ENCODE measurements at places on chromosomes 3 and 15.

- no peak for DNase-seq
These were observed 899.8 kb downstream of the MCTP2 start for GRCh38 chr15:95131131-95131556.

GRCh38 chr3:33071946-33072345, 25.0 kb downstream of the GLB1 start:
- DNase-seq: no peak

DNA sequence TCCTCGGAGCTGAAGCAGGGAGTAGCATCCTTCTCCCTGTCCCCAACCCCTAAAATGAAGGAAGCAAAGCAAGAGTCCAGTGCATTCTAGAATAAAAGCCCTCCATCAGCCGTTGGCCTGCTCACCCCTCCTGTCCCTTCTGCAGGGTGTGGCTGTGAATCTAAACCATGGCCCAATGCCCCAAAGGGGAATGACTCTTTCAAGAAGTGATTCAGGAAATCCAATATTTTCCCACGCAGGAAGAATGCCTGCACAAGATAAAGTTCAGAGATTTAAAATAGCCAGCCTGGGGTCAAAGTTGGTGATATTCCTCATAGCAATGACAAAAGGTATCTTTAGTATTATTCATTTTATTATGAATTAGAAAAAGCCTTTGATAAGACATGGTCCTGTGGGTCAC, 38.5 kb downstream of the SLCO2A1 start:
- DNase-seq: no peak

- DNase-seq: no peak
These were observed 25.1 kb upstream of the POLG start for GRCh38 chr15:89359471-89360293.

GRCh38 chr3:66196633-66197032, 24.2 kb upstream of the SLC25A26 start:
- no peak for DNase-seq

DNA sequence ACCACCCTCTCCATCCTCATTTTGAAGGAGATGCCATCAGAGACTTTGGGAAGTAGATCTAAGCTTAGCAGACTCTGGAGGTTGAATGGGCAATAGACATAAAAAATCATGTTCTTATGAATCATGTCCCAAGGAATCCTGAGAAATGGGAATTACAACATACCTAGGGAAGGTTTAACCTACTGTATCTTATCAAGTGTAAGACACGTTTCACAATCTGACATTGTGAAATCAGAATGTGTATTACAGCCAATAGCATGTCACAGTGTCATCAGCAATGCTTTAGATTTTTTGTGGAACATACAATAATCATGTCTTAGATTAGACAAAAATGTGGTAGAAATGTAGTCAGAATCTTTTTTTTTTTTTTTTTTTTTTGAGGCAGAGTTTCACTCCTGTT, 332.4 kb upstream of the TLE3 start:
- peak; percentile 76 for DNase-seq

GRCh38 chr15:57537488-57538264, 54.0 kb upstream of the MYZAP start:
- DNase-seq: no peak

GRCh38 chr3:9347081-9347480, 15.8 kb upstream of the THUMPD3 start:
- DNase-seq: no peak

DNA sequence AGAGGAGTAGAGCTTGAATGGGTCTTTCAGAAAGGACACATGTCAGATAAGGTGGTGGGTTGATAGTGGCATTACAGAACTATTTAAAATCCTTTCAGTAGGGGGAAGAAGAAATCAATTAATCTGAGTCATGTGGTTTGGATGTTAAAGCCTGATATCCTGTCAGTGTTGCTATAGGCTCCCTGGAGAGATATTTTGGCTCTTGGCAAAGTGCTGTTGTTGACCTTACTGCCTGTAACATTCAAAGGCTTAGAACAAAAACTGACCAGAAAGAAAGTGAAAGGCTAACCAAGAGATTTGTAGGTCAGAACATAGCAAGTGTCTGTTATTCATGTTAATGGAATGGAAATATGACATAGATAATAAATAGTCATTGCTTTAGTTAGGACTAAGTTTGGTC, 552.9 kb downstream of the DIPK2A start:
- no peak for DNase-seq

DNA sequence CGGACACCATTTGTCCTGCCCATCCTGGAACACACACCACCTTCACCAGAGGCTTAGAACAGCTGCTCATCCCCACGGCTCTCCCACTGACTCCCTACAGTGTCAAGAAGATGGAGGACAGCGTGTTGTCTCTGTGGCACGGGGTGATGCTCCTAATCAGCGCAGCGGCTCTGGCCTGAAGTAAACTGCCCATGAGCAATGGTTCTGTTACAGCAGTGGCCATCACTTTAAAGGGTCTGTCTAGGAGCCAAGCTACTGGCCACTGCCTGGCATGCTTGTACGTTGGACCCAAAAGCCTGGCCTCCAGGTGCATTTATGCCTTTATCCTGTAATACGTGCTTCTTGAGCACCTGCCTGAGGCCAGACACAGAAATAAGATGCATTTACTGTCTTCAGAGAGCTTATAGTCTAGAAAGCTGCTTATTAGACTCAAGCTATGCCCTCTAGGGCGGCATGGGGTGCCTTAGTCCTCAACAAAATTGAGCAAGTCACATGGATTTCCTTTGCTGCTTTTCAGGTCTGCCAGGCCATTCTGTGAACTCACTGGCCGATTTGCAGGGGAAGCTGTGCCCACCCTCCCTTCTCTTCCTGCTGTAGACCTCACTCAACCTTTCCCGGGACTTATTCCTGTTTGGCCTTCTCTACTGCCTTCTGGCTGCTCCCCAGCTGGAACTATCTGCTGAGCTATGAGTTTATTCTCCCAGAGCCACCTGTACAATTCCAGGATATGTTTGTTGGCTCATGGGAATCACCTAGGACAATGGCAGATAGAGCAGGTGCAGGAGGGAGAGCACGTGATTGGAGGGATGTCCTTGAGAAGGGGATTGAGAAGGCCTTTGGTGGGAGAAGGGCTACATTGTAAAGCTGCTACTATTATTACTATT, 51.9 kb downstream of the STARD5 start:
- DNase-seq: no peak

DNA sequence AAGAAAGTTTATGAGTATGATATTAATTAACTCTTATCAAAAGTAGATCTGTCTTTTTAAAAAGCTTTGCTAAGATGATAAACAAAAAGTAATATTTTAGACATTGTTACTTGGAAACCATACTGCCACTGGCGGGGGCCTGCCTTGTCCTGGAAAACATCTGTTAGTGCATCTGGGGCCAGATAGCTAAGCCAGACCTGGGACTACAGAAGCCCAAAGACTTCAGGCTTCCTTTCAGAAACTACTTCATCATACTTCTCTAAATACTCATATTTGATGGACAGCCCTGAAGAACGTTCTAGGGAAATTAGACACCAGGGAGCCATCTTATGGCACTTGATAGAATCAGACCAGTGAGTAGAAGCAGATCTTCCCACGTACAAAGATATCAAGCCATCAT, 795.4 kb upstream of the SEMA6D start:
- DNase-seq: no peak

DNA sequence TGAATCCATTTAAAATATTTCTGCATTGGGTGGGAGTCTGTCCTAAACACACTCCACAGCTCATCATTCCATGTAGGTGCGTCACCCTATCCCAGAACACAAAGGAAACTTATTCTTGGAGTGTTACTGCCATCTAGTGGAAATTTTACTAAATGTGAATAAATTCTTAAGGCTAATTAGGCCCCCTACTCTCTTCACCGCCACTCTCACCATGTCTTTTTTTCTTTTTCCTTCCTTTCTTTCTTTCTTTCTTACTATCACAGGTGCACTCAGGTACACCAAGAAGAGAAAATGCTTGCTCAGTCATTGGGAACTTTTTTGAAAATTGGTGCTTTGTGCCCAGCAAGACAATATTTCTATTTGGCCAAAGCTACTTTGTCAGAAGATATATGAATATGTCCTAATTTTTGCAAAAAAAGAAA, 26.4 kb upstream of the ATP8B4 start:
- peak; percentile 77 for DNase-seq

DNA sequence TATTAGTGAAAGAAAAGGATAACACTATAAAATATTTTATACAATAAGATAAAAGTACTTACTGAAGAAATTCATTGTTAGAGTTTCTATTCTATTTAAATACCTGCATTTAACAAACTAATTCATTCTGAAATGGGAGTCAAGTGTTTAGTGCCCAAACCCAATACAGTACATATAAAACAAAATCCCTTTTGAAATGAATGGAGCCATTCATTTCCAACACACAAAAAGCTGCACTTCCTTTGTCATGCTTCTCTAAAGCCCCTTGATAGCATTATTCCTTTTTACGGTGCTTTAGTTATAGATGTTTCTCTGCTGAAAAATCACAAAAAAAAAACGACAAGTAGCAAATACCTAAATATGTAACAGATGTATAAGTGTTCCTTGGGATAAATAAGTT, 596.3 kb downstream of the ZIC1 start:
- DNase-seq: no peak

- DNase-seq: no peak
These were observed 306.7 kb upstream of the TBC1D5 start for GRCh38 chr3:18049096-18049495.

GRCh38 chr3:99929745-99930139, 112.1 kb downstream of the CMSS1 start:
- DNase-seq: no peak

- DNase-seq: no peak
These were observed 299.9 kb downstream of the SLC9A9 start for GRCh38 chr3:143548393-143548792.

GRCh38 chr3:116057400-116058006, 387.8 kb downstream of the LSAMP start:
- no peak for DNase-seq

DNA sequence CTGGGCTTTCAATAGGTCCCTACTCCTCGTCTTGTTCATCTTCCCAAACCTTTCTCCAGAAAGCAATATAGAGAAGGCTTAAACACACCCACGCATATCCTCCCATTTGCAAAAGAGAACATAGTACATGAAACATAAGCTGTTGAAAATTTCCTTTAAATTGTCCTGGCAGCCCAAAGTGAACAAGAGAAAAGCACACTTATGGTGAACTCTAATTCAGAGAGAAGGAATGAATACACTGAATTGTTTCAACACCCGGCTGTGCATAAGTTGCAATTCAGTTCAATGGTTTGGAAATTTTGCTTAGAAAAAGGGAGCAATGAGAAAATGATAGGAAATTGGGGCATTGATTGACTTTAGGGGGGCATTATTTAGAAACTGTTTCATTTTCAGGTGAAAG, 202.6 kb downstream of the TIGIT start:
- DNase-seq: no peak

GRCh38 chr15:79160211-79160610, 69.6 kb upstream of the RASGRF1 start:
- no peak for DNase-seq

DNA sequence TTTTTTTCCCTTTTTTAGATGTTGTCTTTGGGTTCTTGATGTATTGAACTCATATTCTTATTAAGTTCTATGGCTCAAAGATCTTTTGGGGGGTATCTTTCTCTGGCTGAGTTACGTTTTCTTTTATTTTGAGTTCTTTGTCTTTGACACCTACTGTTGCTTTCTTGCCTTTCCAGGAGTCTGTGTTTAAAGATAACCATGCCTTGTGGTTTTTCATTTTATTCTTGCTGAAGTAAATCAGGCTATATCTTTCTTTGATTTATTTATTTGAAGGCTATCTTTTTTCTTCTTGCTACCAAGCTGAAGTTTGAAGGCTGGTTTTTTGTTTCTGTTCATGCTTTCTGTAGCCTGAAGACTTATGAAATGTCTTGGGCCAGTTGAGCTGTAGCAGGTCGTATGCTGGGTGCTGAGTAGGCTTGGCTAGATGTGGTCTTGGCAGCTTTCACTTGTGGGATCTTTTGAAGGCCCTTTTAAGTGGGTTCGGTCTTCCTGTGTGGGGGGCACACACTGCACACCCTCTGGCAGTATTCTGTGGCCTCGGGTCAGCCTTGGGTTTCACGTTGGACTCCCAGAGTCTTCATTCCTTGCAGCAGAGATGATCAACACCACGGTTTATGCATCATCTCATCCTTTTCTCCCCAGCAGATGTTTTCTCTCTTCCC, 17.5 kb downstream of the SLCO3A1 start:
- DNase-seq: no peak

- DNase-seq: no peak
These were observed 42.4 kb downstream of the CHAC1 start for GRCh38 chr15:40995656-40996055.

DNA sequence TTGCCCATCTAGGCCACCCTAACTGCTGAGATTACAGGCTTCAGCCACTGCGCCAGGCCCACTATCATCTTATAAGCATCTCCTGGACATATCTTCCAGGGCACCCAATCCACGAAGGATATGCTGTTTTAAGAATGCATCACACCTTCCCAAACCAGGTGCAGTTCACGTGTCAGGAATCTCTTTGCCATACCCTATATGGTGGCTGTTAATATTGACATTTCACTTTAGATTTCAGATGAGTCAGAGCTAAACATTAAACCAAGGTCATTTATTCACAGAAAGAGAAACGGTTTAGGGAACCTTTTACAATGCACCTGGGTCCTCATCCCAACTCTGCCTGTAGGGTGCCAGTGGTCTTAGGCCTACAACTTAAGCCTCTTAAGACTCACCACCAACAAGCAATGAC, 85.7 kb downstream of the TBL1XR1 start:
- DNase-seq: no peak

DNA sequence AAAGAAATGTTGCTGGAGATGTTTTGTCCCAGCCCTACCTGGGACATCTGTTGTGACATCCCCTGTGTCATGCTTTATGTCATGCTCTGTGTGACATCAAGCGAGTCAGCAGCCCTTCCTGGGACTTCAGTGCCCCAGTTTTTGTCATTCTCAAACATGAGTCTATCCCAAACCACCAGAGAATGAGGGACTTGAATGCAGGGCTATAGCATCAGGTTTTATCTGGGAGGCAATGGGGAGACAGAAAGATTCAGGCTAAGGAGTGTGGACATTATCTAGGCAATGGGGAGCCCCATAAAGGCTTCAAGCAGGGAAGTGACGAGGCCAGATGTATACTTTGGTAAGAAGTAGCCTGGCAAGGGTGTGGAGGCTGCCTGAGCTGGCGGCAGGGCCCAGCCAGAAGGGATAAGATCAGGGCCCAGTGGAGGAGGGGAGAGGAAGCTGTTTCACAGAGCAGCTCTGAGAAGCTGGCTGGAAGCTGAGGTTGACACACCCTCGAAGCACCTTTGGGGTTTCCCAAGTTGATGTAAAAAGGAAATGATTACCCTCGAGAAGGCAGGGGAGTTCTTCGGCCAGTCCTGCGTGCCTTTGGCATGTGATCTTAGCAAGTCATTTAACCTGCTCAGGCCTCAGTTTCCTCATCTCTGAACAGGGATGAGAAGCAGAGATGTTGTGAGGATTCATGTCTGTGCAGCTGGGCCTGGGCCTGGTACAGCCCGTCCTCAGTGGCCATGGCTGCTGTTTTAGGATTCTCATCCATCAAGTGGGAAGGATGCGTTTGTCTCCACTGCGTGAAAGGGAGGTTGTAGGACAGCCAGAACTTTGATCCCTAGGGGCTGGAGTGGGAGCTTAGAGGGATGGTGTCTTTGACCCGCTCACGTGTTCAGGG, 34.3 kb downstream of the IRAK2 start:
- no peak for DNase-seq

All from fibroblast of skin of left quadriceps (primary cell).